ENCODE measurements at places on chromosomes 6 and 20.
A peak's percentile ranks its signal among the peaks of the same experiment; 100 is the strongest.

DNA sequence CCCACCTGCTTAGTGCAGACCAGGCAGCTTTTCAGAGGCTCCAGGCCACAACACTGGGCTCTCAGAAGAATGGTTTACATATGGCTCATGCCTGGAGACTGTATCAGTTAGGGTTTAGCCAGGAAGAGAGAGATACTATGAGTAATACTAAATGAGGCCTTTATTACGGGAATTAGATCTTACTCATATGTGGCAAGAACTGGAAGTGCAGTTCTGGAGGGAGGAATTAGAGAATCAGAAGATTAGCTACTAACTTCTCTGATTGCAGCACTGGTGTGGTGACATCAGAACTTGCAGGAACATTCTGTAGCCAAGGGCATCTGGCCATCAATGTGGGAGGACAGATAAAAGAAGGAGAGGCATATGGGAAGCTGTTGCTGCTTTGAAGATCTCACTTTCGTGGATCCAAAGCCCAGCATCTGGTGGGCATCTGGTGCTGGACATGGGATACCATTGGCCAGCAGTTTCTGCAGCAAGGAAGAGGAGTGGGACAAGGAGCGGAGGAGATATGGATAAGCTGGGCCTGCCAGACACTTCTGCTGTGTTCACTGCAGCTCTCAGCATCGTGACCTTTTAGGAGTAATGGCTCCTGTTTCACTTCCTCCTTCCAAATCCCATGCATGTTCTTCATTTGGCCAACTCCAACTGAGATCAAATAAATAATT is 248.5 kb downstream of the BTBD3 start:
- peak; percentile 68 for DNase-seq

DNA sequence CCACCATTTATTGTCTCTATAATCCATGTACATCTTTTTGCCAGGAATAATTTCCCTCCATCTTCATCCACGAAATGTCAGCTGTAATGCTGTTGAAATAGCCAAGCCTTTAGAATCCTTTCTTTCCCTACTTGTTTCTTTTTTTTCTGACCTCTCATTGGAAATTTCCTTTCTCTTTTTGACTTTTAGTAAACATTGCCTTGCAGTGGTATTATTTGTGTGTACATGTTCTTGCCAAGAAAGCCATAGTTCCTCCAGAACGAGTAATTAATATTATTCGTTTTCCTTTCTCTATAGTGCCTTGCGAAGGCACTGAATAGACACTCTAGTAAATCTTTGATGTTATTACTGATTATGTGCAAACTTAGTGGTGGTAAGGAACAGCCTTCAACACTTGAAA is 282.2 kb downstream of the GJA1 start:
- DNase-seq = no peak

DNA sequence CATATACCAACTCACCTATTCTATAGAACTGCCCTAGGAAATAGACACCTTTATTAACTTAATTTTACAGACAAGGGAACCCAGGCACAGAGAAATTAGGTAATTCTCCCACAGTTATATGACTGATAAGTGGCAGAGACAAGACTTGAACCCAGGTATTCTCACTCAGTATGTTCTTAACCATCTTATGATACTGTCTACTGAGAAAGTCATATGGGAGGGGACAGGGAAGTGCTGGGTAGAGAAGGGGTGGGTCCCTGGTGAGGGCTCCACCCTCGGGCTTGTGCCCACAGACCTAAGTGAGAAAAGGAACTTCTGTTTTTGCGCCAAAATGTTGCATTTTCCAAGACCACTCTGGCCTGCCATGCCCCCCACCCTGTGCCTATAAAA is 123.5 kb downstream of the RNF144B start:
- no peak for DNase-seq

DNA sequence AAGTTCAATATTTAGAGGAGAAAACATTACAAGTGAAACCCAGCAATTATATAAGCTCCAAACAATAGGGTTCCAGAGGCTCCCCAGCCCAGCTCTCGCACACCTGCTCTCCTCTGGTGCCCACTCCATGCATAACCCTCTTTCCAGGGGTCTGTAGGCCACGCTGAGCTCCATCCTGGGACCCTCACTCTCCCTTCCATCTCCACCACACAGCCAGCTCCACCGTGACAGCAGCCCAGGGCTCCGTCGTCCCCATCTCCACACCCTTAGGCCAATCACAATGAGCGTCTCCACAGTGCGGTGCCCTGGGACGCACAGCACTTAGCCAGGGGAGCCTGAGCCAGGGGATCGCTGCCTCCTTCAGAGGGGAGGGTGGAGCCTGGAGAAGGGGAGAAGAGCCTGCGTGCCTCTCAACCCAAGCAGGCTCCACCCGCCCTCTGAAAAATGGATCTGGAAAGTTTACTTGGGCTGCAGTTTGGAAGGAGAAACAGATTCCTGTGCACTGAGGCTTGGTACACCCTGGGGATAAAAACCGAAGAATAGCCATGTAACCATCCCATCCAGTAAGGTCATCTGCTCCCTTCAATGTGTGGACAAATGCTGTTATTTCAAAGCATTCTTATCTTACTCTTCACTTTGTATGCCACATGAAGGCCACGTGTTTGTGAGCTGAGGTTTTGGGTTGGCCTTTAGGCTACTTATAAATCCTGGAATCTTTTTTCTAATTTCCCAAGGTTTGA is 72.4 kb upstream of the GGTLC1 start:
- no peak for DNase-seq

DNA sequence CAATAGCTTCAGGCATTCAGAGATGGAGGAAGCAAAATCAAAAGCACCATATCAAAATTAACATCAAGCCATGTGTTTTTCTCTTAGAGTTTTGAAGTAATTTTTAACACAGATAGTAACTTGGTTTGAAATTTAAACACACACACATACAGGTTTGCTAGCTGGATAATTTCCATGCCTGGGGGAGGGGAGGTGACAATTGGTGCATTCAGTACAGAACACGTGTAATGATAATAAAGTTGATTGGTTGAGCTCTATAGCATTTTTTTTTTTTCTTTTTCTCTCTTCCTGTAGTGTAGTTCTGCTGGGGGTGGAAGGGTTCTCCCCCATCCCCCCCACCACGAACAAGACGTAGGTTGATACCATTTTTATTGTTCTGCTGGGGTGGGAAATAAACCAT is 564.8 kb downstream of the LMBRD1 start:
- no peak for DNase-seq

DNA sequence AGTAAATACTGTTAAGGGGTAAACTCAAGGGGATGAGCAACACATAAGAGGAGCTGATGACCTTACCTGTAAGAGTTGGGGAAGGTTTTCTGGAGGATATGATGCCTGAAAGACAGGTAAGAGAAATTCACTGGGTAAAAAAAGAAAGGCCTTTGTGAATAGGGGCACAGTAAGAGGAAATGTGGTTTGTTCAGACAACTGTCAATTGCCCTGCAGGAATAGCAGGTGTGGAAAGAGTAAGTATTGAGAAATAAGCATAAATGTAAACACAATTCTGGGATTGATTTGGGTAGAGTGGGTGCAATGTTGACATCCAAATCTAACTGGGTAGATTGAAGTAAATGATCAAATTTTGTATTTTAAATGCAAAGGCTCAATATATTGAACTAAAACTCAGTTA is 670.0 kb downstream of the DHX35 start:
- DNase-seq = no peak

GRCh38 chr6:30747300-30747687 is 2.9 kb upstream of the IER3 start:
- DNase-seq = no peak

GRCh38 chr6:132259070-132259469 is 142.2 kb downstream of the MOXD1 start:
- peak; percentile 29 for DNase-seq

DNA sequence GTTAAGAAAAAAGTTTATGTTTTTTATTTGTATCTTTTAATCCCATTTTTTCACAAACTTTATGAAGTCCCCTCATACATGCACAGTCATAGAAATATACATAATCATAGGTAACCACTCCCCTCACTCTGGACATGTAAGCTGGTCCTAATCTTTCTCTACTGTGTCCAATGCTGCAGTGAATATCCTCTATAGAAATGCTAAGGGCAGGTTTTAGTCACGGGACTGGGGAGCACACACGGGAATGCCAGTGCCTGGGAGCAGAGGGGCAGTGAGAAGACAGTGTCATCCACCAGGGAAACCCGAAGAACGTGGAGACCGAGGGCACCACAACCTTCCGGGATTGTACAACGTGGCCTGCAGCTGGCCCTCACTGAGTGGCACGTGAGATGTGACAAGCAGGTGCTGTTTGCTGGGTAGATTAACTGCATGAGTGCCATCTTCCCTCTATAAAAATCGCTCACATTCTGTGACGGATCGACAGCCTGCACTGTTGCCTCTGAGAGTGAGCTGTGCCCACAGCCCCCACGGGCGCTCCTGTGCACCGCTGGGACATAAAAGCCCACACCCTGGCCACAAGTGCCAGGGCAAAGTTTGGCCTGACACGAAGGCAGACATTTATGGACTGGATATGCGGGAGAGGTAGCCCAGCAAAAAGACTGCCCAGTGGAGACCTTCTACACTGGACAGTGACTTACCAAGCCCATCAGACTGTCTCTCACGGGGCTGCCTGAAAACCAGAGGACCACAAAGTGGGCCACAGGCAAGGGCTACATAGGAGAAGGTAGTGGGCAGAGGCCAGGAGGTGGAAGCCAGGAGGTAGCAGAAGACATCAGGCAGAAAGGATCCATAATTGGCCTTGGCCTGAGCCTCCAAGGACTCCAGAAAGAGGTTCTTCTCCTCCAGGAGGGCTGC is 63.2 kb downstream of the FGD2 start:
- no peak for DNase-seq

- no peak for DNase-seq
Measured at GRCh38 chr6:35161776-35162607, 20.9 kb upstream of the TCP11 start.

DNA sequence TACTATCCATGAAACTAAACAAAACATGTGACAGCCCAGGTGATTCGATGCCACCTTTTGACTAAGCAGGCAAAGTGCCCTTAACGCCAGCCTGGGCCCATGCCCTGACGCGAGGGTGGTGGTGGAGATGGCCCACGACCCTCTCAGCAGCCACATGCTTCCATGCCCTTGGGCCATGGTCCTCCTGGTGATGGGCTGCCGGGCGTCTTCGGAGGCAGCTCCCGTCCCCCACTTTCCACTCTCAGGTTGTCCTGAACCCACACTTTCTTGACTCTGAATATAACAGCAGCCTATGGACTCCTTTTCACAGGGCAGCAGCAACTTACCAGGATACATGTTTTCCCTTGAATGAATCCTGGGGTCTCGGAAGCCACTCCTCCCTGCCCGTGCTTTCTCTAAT is 33.6 kb downstream of the TMEM242 start:
- DNase-seq = no peak

- no peak for DNase-seq
Measured at GRCh38 chr6:17842014-17842776, 135.5 kb upstream of the NUP153 start.

GRCh38 chr6:44806656-44807055 is 419.1 kb downstream of the CDC5L start:
- DNase-seq = no peak

- DNase-seq = no peak
Measured at GRCh38 chr6:110517034-110517433, 40.6 kb upstream of the SLC22A16 start.

DNA sequence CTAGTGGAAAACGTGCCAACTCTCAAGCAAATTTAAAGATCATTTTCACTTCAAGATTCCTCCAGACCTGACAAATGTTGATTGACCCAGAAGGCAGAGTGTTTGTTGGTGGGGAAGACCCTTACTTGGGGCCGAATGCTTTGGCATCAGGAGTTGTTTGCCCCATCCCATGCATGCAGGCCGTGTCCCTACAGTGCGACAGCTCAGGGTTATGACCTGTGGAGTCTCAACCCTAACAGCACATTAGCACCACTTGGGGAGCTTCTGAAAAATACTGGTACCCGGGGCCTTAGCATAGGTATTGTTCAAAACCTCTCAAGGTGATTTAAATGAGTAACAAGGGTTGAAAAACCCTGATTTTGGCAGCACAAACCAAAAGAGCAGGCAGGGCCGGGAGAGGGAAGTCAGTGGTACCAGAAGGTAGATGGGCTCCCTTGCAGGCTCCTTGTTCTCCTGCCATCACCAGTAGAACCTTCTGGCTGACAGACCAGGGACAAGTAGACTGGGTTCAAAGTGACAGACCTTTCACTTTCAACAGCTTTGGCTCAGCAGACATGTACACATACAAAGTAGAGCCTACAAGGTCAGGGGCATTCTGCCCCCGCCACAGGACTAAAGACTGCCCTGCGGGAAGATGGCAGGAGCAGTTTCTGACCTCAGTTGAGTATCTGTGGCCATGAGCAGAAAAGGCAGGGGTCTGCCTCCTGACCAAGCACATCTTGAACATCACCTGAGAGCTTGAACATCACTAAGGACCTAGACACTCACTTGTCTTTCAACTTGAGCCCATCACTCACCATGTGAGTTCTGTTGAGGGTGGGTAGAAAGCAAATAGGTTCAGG is 39.6 kb downstream of the PLCG1 start:
- no peak for DNase-seq

- no peak for DNase-seq
Measured at GRCh38 chr6:128235556-128235955, 284.8 kb downstream of the PTPRK start.

- no peak for DNase-seq
Measured at GRCh38 chr20:11248687-11249638, 575.2 kb upstream of the JAG1 start.

GRCh38 chr6:160972111-160972510 is 19.5 kb upstream of the MAP3K4 start:
- peak; percentile 94 for DNase-seq

- DNase-seq = no peak
Measured at GRCh38 chr20:55790178-55790577, 215.1 kb downstream of the CBLN4 start.

DNA sequence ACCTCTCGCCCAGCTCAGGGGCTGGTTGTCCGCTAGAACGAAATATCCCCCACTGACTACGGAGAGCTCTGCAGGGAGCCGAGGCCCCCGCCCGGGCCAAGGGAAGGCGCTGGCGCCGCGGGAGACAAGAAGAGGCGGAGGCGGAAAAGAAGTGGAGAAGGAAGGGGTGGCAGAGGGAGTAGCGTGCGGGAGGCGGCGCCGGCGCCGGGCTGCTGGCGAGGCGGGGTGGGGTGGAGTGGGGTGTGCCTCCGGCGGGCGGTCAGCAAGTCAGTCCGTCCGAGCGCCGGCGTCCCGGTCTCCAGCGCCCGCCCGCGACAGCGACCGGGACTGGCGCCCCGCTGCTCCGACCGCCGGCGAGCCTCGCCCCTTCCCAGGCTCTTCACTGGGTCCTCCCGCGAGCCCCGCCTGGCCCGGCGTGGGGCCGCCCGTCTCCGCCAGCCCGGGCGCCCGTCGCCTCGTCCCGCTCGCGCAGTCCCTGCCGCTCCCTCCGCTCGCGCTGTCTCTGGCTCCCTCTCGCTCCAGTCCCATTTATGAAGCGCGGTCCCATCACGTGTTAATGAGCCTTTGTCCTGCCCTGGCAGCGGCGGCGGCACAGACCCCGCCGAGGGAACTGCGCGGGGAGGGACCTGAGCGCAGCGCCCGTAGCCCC is at the start of gene CNR1:
Gene CNR1, minus strand, starts transcription at position 504 of the 649 bp plus-strand sequence. CDS start 21,073 bp downstream, outside the sequence.
- DNase-seq = no peak

DNA sequence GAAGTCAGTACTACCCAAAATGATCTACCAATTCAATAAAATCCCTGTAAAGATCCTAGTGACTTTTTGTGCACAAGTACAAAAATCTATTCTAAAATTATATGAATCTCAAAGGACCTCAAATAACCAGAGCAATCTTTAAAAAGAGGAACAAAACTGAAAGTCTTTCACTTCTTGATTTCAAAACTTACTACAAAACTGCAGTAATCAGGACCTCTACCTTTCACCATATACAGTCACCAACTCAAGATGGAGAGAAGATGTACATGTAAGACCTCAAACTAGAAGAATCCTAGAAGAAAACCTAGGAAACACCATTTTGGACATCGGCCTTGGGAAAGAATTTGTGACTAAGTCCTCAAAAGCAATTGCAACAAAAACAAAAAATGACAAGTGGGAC is 109.5 kb upstream of the CD93 start:
- no peak for DNase-seq

GRCh38 chr6:93549868-93550267 is 130.5 kb upstream of the EPHA7 start:
- DNase-seq = no peak
